Lower leg skin (tissue), 4 donors: ENCODE measurements at places on chromosomes 1 and 21. TPM values are rescaled to one million over a fixed set of nuclear protein-coding genes. Genes with fewer than 3 reads are reported as not detected.

Gene NR1I3
- total RNA-seq: not detected

Gene PCP4
- 5.8 TPM for total RNA-seq

Gene SPRR3
- not detected for total RNA-seq

Gene ROR1
- total RNA-seq: 12.9 TPM

Gene GJA8
- not detected for total RNA-seq

Gene NUAK2
- total RNA-seq: 31.9 TPM

Gene TPTE
- not detected for total RNA-seq

Gene UBQLN4
- 19.8 TPM for total RNA-seq

Gene NID1
- 23.4 TPM for total RNA-seq

Gene DNALI1
- total RNA-seq: 0.17 TPM

Gene MYOG
- not detected for total RNA-seq

Gene RUNX3
- 19.4 TPM for total RNA-seq

Gene C8B
- total RNA-seq: not detected

DNA sequence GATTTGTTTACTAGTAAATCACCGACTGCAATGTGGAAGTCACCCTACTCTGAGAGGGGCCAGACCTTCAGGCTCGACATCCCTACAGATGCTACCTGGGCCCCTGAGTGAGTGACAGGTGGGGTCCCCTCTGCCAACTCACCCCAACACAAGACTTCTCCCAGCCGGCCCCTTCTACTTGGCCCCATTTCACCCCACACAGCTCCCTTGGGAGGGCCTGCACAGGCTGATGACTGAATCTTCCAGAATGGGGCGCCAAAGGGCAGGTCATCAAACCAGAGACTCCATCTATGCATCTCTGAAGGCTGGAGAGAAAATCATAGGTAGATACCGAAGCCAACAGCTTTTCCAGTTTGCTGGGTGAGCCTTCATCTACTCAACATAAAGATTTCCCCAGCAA lies 9.4 kb upstream of the S100A8 start:
- no peak for DNase-seq

DNA sequence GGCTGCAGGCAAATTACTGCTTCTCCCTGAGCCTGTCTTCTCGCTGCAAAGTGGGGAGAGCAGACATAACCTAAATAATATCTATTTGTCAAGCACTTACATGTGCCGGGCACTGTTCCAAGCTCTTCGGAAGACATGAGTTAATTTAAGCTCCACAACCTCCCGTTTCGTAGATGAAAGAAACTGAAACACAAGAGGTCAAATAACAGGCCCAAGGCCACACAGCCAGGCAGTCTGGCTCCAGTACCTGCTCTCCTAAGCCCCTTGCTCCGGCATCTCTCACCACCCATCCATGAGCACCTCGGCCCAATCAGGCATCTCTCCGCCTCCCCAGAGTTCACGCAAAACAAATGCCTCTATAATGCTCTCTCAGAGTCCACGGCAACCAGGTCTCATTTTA lies 65.4 kb downstream of the TAS1R2 start:
- DNase-seq: no peak

- DNase-seq: no peak
These were observed 11.7 kb downstream of the SOD1 start for GRCh38 chr21:31671146-31671716.

- DNase-seq: no peak
These were observed 1.6 kb upstream of the DNMT3L start for GRCh38 chr21:44263221-44263760.

DNA sequence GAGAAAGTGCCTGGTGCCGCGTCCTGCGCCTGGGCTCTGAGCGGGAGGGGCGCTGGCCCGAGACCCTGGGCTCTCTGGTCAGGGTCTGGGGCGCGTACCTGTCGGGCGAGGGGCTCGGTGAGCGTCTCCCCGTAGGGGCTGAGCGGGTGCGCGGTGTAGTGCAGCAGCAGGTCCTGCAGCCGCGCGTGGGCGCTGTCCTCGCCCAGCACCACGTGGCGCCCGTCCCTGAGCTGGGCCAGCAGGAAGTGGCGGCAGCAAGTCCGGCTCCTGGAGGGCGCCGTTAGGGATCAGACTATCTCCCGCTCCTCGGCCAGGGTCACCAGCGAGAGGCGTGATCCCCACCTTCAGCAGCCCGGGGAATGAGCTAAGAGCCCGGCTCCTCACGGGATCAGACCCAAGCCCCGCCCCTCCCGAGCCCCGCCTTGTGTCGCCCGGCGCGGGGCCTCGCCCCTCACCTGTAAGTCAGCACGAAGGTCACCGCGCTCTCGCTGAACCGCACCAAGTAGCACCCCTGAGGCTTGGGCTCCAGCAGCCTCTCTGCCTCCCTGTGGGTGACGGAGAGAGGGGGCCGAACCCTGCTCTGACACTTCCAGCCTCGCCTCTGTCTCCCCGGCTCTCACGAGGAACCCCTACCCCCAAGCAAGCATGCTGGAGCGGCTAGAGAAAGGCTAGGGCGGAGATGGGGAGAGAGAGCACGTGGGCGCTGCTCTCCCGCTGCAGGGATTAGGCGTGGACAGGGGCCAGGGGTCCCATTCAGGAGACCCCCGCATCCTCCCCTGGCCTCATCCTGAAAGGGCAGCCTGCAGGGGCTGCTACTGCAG lies 2.7 kb downstream of the SH2D2A start:
- DNase-seq: no peak

- peak; percentile 74 for DNase-seq
These were observed 396.7 kb downstream of the PTPRU start for GRCh38 chr1:29632806-29633615.

- no peak for DNase-seq
These were observed 25.3 kb downstream of the RRAGC start for GRCh38 chr1:38834221-38834782.

- DNase-seq: no peak
These were observed 554.1 kb downstream of the MATN1 start for GRCh38 chr1:30169269-30169668.

DNA sequence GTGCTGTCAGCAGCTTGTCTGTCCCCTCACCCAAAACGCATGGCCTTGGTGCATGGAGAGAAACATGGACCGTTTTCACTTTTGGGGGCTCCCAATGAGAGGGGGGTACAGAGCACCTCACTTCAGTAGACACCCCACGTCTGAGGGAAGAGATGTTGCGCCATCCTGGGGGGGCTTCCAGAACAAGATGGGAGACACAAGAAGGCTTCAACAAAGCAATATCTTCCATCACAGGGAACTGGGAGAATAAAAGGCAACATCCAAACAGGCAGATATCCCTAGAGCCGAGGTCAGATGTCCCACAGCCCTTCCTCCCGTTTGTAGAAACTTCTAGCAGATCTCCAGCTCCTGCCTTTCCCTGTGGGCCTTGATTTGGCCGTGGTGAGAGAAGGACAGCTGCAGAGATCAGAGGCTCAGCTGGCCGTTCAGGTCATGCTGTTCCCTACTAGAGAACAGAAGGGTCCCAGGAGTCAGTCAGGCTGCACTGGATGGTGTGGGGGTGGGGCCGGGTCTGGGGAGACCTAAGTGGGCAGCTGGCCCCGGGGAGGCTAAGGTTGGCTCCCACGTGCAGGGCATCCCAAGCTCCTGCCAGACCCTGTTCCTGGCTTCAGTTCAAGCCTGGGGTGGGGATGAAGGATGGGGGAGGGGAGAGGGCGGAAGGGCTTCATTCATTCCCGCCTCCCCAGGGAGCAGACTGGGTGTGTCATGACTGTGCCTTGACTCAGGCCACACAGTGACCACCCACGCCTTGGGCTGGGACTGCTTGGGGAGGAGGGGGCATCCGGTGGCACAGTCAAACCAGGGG lies 4.4 kb downstream of the PLOD1 start:
- DNase-seq: no peak

DNA sequence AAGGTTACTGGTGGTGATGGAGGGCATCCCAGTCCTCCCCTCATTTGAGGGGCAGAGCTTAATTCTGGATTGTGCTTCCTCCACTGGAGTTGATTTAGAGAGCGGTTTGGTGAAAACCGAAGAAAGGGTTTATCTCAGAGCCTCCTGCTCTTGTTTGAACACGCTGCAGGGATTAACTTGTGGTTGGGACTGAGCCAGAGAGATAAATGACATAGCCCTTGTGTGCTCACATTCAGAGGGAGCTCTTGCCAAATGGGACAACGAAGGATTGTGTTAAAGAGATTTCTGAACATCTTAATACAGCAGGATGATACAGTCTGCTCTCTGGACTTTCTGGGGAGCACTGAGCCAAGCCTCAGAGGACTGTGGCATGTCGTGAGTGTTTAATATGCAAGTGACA lies 308.2 kb downstream of the DISC1 start:
- no peak for DNase-seq

DNA sequence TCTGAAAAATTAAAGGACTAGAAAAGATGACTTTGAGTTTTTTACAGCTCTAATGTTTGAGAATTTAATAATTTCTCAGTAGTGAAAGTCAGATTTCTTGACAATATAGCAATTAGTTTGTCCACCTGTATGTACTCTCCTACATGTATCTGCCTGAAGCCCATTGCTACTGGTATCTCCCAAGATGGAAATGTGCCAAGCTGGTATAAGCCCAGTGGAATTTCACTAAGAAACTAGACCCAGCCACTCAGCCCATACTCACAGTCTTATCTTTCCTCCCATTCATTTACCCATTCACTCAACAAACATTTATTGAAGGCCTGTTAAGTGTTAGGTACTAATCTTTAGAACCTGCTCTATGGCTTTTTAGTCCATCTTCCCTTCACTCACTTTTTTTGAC lies 21.6 kb upstream of the TRIM45 start:
- DNase-seq: no peak

DNA sequence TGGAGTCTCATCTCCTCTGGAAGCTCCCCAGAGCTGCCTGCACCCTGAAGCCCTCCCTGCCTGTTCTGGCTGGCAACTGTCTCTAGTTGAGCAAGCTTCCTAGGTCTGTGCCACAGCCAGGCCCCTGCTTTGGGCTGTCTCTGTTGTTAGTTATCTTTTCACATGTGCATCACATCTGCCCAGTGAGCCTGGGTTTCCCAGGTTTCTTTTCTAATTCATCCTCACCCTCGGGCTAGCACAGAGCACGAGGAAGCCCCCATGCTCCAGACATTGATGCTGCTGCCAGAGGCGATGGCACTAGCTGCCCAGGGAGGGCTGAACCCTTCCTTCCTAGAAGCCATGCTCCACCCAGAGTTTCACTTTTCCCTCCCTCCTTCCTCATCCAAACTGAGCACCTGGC lies 27.2 kb downstream of the RASSF5 start:
- DNase-seq: no peak
